GM18507 (cell line): ENCODE measurements at places on chromosomes 3 and 15.

GRCh38 chr15:29434280-29434679, 164.7 kb upstream of the NSMCE3 start:
- no peak for DNase-seq

- no peak for DNase-seq
Measured at GRCh38 chr3:159356606-159357005, 554.8 kb downstream of the MFSD1 start.

DNA sequence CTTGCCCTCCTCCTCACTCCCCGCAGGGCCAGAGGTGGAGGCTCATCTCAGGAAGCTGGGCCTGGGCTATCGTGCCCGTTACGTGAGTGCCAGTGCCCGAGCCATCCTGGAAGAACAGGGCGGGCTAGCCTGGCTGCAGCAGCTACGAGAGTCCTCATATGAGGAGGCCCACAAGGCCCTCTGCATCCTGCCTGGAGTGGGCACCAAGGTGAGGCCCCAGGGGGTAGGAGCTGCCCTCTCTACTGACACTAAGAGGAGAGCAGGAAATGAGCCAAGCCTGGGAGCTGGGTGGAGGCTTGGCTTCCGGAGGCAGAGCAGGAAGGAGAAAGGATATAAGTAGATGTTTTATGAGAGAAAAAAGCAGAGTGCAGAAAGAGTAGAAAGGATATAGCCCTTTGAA, 4.9 kb downstream of the OGG1 start:
- no peak for DNase-seq

DNA sequence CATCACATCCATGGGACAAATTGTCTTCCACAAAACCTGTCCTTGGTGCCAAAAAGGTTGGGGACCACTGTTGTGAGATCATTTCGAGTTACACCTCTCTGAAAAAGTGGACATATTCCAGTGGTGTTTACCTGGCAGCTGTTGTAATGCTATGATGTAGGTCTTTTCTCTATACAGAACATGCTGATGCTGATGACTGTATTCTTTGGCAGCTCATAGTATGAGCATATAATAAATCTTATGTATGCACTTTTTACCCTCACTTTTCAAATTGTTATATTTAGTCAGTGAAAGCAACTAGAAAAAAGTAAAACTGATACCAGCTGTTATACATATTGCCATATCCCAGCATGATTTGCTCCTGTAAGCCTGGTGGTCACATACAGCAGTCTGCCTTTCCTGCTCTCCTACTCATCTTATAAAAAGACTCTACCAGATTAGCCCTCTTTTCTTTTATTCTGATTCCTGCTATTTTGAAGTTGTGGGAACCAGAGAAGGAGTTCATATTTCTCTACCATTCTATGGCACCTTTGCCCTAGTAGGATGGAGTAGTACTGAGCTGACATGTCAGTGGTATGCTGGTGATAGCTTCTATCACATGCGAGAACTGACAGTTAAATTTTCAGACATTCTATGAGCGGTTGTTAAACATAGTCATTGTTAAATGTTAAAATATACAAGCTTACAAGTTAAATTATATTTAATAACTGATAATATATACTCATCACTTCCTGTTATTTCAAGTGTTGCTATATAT, 128.7 kb downstream of the FNDC3B start:
- no peak for DNase-seq

DNA sequence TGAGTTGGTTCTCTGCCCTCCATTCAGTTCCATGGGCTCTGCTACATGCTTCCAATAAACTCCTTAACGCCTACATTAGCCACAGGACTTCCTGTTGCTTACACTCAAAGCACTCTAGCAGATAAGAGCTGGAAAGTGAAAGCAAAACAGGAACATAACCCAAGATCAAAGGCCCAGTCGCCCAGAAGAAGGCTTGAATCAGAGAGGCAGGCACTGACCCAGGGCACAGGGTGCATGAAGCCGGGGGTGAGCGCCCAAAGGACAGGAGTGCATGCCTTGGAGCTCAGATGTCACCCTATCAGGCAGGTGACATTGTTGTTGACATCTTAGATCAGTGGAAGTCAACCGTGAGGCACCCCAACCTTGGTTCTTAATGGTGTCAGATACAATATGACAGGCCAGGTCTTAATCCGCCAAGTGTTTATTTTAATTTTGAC, 235.1 kb downstream of the UACA start:
- DNase-seq = no peak

- DNase-seq = no peak
Measured at GRCh38 chr15:53072077-53072476, 281.9 kb upstream of the ONECUT1 start.

DNA sequence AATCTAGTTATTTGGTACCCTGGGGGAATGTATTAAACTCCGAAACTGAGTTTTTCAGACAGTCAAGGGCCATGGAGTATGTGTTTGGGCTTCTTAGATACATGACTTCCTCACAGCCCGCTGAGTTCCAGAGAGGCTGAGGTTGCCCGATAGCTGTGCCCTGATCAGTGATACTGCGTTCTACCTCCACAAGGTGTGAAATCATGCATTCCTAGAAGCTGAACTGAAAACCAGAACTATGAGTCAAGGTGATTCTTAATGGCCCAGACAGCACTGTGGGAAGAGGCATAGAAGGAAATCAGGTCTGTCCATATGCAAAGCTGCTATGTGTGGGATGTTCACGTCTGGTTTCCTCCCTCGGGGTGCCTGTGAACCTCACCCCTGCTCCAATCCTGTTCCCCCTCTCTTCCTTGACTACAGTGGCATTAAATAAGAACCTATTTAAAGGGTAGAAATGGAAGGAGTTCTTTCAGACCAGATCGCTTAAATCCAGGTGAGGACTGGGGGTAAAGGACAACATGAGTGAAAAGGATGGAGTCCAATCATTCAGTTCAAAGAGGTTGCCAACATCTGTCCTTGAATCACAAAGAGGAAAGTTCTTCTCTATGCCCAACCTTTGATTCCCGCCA, 74.3 kb downstream of the MYO1E start:
- peak; percentile 46 for DNase-seq

GRCh38 chr3:188360364-188360881, 206.5 kb downstream of the LPP start:
- no peak for DNase-seq

DNA sequence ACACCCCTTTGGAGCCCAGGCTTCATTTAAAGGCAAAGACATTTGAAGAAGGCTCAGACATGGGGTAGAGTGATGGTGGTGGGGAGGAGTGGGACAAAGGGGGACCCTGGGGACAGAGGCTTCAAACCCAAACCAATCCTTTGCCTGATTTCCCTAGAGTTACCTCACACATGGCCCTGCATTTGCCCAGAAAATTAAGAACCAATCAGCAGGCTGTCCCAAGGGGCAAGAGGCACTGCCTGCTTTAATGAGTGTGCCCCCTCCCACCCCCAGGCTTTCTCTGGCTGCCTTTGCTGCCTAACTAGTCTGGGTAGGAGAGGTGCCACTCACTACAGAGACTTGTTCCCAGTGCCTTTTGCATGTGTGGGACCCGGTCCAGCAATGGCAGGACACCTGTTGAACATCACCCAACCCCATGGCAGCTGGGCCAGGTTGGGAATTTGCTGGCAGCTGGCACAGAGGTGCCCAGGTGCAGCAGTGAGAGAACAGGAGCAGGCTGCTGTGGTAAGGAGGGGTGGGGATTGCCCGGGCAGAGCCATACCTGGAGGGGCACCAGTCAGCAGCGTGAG, 38.4 kb downstream of the CCDC33 start:
- no peak for DNase-seq

GRCh38 chr15:41061667-41062066, 54.4 kb downstream of the INO80 start:
- DNase-seq = no peak

- no peak for DNase-seq
Measured at GRCh38 chr15:81118361-81118760, 15.7 kb upstream of the CFAP161 start.

DNA sequence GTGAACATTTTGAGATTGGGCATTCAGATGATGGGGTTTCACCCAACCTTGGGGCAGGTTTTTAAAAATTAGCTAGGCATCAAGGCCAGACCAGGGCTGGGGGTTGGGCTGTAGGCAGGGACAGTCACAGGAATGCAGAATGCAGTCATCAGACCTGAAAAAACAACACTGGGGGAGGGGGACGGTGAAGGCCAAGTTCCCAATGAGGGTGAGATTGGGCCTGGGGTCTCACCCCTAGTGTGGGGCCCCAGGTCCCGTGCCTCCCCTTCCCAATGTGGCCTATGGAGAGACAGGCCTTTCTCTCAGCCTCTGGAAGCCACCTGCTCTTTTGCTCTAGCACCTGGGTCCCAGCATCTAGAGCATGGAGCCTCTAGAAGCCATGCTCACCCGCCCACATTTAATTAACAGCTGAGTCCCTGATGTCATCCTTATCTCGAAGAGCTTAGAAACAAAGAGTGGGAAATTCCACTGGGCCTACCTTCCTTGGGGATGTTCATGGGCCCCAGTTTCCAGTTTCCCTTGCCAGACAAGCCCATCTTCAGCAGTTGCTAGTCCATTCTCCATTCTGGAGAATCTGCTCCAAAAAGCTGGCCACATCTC, 6.1 kb downstream of the RHO start:
- DNase-seq = no peak

- no peak for DNase-seq
Measured at GRCh38 chr15:70498096-70498626, 265.2 kb downstream of the UACA start.
